Activated CD8-positive, alpha-beta T cell treated with anti-CD3 and anti-CD28 coated beads for 36 hours (primary cell): ENCODE measurements at places on chromosomes 12 and 14.
A peak's percentile ranks its signal among the peaks of the same experiment; 100 is the strongest.

DNA sequence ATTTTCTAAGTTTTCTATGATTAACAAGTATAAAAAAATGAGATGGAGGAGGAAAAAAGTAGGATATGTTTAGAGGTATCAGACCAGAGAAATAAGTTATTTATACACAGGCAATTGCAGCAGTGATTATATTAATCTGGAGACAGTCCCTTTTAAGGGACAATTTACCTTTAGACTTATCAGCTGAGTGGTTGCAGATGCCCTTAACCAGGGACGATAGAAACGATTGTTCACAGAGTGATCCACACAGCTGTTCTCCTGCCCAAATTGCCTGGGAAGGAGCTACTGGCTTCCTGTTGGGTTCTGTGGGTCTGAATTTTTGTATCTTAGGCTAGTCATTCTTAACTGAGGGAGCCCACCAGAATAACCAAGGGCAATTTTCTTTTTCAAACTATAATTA lies 66.4 kb downstream of the GCH1 start:
- H3K27ac ChIP-seq: no peak overlapping the region
- H3K27me3 ChIP-seq: no peaks in the 10 kb centered on the region
- H3K4me3 ChIP-seq: no peak overlapping the region
- H3K36me3 ChIP-seq: peaks cover 14% of the 10 kb centered on the region

GRCh38 chr12:23891115-23891514 lies 58.4 kb downstream of the SOX5 start:
- H3K4me1 ChIP-seq: no peaks in the 10 kb centered on the region
- no peak overlapping the region for H3K27ac ChIP-seq
- no peak for DNase-seq

DNA sequence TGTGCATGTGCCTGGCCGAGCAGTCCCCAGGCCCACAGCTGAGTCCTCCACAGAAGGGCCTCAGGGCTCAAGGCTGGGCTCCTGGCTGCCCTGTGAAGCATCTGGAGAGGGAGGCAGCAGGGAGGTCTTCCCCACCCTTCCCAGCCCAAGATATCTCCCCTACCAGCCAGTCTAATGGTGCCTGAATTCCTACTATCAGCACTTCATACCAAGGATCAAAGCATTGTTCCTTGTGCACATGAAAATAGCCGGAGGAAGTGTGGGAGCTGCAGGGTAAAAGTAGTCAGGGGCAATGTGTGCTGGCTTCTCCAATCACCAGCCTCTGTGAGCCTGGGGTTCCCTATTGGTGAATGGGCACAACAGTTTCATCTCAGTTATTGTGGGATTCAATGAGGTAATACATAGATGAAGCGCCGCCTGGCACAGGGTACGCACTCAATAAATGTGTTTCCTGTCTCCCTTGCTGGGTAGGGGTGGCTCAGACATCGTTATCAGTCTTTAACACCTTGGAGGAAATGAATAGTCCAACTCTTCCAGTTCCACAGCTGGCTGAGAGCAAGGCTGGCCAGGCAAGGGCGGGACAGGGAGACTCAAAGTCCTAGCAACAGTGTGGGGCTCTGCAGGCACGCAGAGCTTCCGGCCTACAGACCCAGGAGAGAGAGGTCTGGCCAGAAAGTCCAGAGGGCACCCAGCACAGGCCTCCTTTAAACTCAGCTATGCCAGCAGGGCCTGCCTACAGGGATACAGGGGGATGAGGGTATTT lies 39.1 kb upstream of the PNMA1 start:
- peak; percentile 66 for DNase-seq
- peak overlapping the region; percentile 89 for H3K4me3 ChIP-seq
- no peaks in the 10 kb centered on the region for H3K27me3 ChIP-seq
- H3K27ac ChIP-seq: peak overlapping the region; percentile 97
- peaks cover 50% of the 10 kb centered on the region for H3K36me3 ChIP-seq

- no peak for DNase-seq
- H3K27me3 ChIP-seq: no peaks in the 10 kb centered on the region
- H3K27ac ChIP-seq: no peak overlapping the region
- H3K36me3 ChIP-seq: no peaks in the 10 kb centered on the region
- no peaks in the 10 kb centered on the region for H3K4me1 ChIP-seq
Observed at GRCh38 chr14:69327507-69327906, 67.5 kb downstream of the GALNT16 start.

DNA sequence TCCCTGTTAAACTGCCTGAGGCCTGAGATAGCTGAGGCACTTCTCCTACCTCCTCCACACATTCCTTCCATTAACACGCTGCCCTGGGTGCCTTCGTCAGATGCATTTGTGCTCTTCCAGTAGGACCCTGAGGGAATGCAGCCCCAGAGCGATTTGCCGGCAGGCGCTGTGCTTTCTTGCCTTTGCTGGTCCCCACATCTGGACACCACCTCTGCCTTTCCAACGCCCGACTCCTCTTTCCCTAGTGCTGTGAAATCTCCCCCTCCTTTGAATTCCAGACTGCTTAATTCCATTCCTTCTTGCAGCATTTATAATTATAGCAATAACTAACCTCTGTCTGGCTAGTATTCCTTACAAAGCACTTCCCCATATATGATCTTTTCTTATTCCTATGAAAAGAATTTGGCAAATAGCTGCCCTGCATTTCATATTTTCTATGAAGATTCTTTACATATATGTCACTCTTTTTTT lies 88.4 kb downstream of the C12orf75 start:
- H3K27me3 ChIP-seq: no peaks in the 10 kb centered on the region
- no peaks in the 10 kb centered on the region for H3K36me3 ChIP-seq
- H3K4me3 ChIP-seq: no peak overlapping the region
- no peak overlapping the region for H3K27ac ChIP-seq

- H3K4me1 ChIP-seq: no peaks in the 10 kb centered on the region
- H3K27me3 ChIP-seq: peaks cover 2% of the 10 kb centered on the region
- H3K27ac ChIP-seq: no peak overlapping the region
- no peaks in the 10 kb centered on the region for H3K36me3 ChIP-seq
- no peak overlapping the region for H3K4me3 ChIP-seq
- DNase-seq: no peak
Observed at GRCh38 chr14:30257946-30258661, 300.9 kb upstream of the G2E3 start.
